NCI-H748 treated with DMSO at 0.1 percent for 48 hours (cell line): ENCODE measurements at places on chromosomes 7 and 10.

- no peak for DNase-seq
Measured at GRCh38 chr10:14953424-14954000, 384 bp downstream of the DCLRE1C start.

GRCh38 chr7:117621075-117621618 is 141.3 kb downstream of the CFTR start:
- no peak for DNase-seq

GRCh38 chr10:100303724-100304319 is 17.3 kb upstream of the BLOC1S2 start:
- DNase-seq, result peak; percentile 19

GRCh38 chr10:17352583-17352982 is 101.8 kb downstream of the ST8SIA6 start:
- DNase-seq, result no peak

DNA sequence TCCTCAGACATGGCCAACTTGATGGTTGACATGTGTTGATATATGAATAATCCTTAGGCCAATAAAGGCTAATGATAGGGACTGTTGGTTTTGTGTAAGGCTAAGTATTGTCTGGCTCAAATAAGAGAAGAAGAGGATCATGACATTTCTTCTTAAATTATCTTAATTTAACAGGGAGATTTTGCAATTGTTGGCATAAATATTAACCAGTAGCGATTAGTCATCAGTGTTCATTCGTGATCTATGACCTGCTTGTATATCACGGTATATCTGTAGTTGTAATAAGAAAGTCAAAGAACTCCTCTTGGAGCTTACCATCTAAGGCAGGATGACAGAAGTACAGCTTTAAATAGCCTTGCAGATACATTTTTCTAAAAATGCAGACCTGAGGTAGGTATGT is 196.4 kb downstream of the CREB5 start:
- no peak for DNase-seq

DNA sequence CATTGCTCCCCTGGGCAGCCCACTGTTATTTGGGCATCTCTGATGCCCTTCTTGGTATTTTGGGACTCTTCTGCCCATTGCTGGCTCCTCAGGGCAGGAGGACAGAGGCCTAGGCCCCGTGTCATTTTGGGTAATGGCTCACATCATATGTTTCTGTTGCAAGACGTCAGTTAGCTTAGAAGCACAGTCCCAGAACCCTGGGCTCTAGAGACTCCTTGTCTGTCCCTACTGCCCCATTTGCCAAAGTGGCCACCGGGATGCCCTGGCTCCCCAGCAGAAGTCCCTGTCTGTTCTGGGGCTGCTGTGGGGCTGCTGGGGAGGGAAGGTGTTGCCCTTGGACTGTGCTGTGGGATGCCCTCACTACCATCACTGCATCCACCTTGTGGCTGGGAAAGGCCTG is 48.8 kb downstream of the ADCYAP1R1 start:
- DNase-seq, result no peak

GRCh38 chr10:9449530-9449929 is 1395.0 kb downstream of the GATA3 start:
- DNase-seq, result no peak

DNA sequence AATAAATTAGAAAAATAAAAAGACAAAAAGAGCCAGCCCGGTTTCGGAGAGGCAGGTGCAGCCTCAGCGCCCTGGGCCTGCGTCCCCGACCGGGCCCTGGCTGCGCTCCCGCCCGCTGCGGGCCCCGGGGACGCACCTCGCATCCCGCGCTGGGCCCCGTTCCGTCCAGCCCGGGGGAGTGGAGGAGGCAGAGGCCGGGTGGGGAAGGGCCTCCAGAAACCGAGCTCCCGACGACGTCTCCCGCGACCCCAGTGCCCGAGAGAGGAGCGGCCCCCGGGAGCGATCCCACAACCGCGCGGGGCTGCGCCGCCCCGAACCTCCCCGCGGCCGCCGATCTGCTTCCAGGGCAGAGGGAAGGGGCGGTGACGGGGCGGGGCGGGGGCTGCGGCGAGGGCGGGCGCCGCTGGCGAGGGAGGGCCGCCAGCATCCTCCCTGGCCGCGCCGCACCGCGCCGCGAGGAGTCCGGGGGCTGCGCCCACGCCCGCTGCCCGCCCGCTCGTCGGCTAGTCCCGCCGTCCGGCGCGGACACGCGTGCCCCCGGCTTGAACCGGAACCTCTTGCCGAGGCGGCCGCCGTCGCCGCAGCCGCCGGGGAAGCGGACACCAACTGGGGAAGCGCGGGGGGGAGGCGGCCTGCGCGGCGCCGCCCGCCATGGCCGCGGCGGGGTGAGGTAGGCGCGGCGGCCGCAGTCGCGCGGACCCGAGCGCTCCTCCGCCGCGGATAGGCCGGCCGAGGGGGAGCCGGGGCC is at the start of gene CCNY:
TSS of gene CCNY (plus strand) at position 426 of the 748 bp plus-strand sequence. CDS start 545 bp downstream, outside the sequence.
- peak; percentile 14 for DNase-seq

GRCh38 chr10:124707551-124707950 is 36.6 kb downstream of the FAM53B start:
- no peak for DNase-seq

DNA sequence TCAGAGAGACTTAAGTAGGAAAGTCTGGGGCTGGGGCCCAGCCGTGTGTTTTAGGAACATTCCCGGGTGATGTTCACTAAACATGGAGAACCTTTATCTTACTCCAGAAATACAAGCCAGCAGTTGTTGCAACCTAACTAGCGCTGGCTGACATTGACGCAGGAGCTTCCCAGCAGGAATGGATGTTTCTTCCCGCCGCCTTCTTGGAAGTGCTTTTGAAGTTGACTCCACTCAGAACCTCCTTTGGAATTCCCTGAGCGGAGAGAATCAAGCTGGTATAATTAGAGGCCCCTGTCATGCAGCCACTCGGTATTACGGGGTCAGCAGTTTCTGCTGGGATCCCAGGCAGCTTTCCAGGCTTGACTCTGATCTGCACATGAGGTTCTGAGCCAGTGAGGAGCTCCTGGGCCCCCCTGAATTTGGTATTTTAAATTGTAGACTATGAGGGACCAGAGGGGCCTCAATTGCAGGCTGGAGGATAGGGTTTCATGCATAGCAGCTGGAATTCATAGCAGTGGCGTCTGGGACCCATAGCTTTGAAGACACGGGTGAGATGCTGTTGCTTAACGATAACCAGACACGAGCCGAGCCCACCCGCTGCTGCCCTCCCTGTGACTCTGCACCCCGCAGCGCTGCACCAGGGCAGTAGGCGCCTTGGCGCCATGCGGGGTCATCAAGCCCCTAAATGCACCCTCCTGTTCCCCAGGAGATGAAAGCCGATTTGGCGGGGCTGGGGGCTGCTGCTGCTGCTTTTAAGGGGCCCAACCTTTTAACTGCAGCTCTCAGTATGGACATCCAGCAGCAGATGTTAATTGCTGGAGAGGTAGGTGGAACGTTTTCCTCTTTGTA is 61.8 kb downstream of the EEPD1 start:
- DNase-seq, result no peak

- DNase-seq, result no peak
Measured at GRCh38 chr7:105806592-105807447, 69.6 kb downstream of the ATXN7L1 start.

DNA sequence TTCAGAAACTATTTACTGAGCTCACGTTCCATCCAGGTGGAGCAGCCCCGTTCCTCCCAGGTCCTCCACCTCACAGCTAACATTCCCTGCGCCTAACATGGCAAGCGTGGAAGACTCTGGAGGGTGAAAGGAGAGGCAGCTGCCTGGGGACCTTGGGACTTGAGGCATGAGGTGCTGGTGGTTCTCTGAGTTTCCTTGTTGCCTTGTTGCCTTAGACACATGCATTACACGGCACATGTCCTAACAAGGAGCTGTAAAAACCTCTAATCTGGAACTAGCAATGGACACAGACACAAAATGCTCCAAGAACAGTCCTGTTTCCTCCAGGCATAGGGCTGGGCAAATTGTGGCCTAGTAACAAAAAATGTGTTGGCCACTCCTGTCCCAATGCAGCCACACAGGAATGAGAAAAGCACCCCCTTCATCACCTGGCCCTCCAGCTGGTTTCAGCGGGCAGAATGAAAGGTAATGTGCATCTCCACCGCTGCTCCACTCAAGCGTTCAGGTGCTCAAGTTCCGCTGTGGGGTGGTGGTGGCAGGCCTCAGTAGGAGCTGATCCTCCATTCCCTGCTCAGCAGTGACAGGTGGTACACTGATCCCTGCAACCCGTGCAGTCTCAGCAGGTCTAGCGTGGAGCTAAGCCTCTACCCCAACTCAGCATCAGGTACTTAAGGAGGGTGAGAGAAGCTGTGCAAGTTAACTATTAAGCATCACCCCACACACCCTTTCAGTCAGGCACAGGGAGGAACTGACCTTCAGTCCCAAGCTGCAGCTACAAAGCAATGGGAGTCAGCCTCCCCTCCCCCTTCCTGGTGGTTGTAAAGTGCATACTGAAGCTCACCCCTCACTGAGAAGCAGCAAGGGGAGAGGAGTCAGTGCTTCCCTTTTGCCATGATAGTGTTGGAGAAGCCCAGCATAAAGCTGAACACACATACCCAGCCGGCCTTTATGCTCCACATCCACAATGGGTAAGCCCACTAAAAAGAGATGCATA is 382.8 kb downstream of the SDK1 start:
- DNase-seq, result no peak

DNA sequence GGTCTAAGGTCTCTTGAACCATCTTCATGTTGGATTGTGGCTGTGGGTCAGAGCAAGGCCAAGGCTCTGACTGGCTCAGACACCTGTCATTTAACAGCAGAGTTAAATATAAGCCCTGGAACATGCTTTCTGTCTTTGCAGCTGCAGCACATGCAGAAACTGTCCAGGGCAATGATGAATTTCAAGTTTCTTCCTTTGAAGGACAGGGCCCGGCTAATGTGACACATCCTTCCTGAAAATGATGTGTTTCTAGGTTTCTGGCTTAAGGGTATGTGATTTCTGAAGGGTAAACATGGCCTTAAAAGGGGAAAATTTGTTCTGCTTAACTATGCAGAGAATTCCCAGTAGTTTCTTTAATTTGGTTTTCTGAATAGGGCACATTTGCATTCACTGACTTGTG is 34.0 kb upstream of the SLC35B4 start:
- DNase-seq, result no peak

DNA sequence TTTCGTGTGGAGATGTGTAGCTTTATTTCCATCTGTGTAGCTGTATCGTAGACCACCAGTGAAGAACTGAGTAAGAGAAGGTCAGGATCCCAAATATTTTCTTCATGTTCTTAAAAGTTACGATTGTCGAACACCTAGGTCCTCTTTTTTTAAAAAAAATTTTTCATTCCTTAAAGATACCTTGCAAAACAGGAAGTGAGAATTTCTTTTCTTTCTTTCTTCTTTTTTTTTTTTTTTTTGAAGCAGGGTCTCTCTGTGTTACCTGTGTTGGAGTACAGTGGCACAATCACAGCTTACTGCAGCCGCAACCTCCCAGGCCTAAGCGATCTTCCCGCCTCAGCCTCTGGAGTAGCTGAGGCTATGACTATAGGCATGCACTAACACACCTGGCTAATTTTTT is 60.8 kb downstream of the PHTF2 start:
- DNase-seq, result no peak

GRCh38 chr10:17821893-17822292 is 12.7 kb downstream of the MRC1 start:
- no peak for DNase-seq

GRCh38 chr7:33757050-33757449 is 148.3 kb upstream of the BMPER start:
- DNase-seq, result no peak

- no peak for DNase-seq
Measured at GRCh38 chr10:104253106-104253505, 1.6 kb upstream of the GSTO1 start.

- no peak for DNase-seq
Measured at GRCh38 chr7:96770758-96771157, 61.1 kb upstream of the SEM1 start.

- no peak for DNase-seq
Measured at GRCh38 chr7:29468196-29468595, 95.4 kb upstream of the PRR15 start.

DNA sequence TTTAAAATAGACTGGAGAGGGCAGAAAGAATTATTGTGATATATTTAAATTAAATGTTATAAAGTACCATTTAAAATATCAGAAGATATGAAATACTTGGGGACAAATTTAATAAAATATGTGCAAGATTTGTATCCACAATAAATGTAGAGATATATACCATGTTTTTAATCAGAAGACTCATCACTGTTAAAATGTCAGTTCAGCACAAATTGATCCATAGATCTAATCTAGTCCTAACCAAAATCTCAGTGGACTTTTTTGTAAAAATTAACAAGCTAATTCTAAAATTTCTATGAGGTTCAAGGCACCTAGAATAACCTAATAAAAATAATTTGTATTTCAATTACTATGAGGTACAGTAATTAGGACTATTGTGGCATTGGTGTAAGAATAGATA is 96.4 kb downstream of the CTNNA3 start:
- no peak for DNase-seq

- no peak for DNase-seq
Measured at GRCh38 chr10:124265391-124265745, 153.4 kb downstream of the OAT start.
